CD4-positive, alpha-beta T cell treated with Interleukin-6 at 100 ng/mL for 8 hours (primary cell): ENCODE measurements at places on chromosomes 3 and 15.

DNA sequence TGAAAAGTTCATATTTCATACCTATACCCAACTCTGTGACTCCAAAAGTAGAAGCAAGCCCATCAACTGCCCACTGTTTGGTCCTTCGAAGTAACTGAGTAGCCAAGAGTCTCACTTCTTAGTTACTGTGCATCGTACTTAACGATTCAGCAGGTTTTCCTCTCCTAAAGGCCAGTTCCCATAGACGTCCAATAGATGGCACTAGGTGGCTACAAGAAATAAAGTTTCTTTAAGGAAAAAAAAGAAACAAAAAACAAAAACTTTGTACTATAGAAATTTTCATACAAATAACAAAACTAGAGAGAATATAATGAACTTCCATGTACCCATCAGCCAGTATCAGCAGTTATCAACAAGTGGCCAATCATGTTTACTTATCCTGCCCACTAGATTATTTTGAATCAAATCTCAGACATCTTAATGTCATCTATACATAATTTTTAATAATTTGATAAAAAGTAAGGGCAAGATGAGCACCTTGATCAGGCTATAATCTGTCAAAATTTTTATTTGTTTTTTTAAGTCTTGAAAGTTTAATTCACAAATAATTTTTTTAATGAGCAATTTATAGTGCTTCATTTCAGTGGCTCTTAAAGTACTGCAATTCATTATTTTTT is 63.8 kb upstream of the ACP3 start:
- no peak for DNase-seq

GRCh38 chr3:132174500-132174899 is 139.7 kb upstream of the CPNE4 start:
- DNase-seq = no peak

DNA sequence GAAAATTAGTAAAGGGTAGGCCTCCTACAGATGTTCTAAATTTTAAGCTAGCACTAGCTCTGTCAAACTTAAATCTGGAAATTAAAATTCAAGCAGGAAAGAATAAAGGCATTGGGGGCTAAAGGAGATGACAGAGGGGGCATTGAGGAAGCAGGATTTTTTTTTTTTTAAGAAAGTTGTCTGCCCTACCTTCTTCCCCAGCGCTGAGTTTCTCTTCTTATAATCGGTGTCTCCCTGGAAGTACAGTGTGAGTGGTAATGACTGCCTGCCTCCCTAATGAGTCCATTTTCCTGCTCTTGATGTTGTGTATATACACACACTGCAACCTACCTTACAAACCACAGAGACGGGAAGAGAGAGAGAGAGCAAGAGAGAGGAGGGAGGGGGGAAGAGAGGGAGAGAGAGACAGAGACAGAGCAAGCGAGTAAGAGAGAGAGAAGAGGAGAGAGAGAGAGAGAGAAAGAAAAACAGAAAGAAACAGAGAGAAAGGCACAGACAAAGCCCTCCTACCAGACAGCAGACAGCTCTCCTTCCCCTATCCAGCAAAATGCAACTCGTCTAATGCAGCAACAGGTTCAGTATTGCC is 47.0 kb downstream of the ZBTB20 start:
- peak; percentile 76 for DNase-seq

DNA sequence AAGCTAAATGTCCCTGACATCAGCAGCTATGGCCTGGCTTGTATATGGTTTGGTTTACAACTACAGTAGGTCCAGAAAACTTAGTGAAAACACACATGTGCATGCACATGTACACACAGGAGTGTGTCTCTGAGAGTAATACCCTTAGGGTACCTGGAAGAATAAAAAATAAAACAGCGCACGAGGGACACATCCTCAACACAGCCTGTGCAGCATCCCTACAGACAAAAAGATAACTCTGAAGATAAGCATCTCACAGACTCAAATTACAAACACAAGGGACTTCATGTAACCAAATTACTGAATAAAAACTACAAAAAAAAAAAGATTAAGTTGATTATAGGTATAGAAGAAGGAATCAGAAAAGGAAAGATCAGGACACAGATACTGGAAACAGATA is 108.8 kb downstream of the CTNNB1 start:
- no peak for DNase-seq

GRCh38 chr15:45812200-45812599 is 177.4 kb downstream of the SQOR start:
- no peak for DNase-seq

DNA sequence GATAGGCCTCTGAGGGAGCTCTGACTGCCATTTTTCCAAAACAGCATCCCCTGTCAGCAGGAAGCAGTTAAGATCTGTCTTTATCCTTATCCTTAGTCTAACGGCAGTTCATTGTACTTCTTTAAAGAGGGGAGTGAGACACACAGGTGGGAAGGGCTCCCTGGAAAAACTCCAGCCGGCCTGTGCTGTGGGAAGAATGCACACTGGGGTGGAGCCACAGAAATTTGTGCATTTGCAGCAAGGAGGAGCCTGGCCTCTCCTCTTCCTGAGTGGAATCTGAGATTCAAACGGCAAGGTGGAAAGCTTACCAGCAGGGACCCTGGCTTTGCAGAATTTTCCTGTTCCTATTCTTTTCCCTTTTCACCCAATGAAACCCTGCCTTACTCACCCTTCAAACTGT is 1209.4 kb downstream of the ROBO2 start:
- no peak for DNase-seq

GRCh38 chr15:86624261-86625036 is 544.8 kb downstream of the AGBL1 start:
- DNase-seq = peak; percentile 65

GRCh38 chr15:92112180-92112579 is 258.7 kb downstream of the SLCO3A1 start:
- DNase-seq = no peak

DNA sequence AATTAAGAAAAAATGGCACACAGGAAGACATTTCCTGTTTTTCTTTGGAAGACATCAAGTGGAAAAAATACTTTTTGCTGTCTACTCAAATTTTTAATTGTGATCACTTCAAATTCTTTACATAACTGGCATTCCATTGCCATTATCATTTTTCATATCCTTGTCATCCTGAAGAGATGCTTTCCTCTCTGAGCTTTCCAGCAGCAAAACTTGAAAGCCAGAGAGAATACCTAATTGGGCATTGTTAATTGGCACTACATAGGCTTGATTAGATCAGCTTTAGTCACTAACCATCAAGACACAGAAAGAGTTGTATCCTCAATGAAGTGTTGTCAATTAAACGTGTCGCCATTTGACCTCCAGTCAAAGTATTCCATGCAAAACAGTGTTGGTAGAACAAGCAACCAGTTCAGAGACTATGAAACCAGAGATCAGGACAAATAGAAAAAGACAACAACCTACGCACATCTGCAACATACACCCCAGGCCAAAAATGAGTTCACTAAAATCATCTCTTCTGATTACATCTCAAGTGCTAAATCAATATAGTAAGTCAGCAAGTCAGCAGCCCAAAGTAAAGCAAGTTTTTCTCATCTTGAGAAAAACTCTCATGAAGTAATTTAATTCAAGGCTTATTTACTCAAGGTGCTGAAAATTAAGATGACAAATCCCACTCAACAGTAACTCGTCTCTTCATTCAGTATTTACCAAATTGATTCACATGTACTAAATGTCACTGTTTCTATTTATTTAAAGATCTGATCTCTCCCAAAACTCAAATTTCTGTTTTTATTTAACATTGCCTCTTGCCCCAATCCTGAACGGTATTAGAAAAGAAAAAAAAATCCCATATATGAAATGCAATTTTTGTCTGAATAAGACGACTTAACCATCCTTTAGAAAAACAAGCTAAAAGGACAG is 123.0 kb downstream of the SUCLG2 start:
- no peak for DNase-seq

- DNase-seq = no peak
Observed at GRCh38 chr15:55859681-55860080, 116.7 kb upstream of the PRTG start.

DNA sequence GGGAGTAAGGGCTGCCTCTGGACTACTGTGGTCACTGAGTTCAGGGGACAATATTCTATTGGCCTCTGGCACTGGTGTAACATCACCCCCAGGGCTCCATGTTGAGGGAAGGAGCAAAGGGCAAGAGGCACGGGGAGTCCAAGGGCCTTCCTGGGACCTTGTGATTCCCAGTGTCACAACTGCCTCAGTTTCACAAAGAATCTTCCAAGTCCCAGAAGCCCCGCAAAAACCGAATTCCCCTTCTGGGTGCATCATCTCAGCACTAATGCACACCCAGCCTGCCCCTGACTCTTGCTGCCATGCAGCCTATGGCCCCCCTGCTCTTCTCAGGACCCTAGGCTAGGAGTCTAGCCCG is 5.5 kb downstream of the AMOTL2 start:
- no peak for DNase-seq

GRCh38 chr3:61052851-61053250 is 198.4 kb downstream of the FHIT start:
- no peak for DNase-seq

GRCh38 chr3:126346466-126346865 is 10.7 kb downstream of the KLF15 start:
- DNase-seq = no peak

- DNase-seq = no peak
Observed at GRCh38 chr3:122355612-122356011, 27.4 kb downstream of the MIX23 start.

DNA sequence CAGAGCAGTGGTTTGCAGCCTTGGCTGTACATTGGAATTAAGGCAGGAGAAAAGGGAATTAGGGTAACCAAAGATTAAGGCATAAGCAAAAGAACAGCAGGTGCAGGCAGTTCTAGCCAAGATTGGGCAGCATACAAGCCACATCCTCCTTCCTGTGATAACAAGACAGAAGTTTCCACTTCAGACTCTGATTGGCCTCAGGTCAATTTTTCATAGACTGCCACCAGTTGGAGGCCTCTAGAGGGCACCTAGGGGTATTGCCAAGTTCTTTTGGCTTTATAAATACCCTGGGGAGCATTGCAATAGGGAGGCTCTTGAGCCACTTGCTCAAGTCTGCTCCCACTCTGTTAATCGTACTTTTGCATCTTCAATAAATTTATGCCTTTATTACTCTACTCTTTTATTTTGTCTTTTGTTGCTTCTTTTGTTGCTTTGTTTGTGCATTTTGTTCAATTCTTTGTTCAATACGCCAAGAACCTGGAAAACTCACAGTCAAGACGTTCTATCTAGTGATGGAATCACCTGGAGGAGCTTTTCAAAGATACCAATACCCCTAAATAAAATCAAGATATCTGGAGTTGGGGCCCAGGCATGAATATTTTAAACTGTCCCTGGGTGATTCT is 32.2 kb upstream of the FMN1 start:
- peak; percentile 89 for DNase-seq

DNA sequence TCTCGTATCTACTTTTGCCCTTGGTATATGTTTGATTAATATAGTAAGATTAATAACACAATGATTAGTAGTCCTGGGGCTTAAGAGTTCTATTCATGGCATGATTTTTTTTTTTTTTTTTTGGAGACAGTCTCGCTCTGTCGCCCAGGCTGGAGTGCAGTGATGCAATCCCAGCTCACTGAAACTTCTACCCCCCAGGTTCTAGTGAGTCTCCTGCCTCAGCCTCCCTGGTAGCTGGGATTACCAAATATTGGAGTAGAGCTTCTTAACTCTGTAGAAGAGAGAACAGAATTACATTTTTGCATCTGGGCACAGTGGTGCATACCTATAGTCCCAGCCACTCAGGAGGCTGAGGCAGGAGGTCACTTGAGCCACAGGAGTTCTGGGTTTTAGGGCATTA is 58.9 kb downstream of the RAB7A start:
- DNase-seq = no peak

DNA sequence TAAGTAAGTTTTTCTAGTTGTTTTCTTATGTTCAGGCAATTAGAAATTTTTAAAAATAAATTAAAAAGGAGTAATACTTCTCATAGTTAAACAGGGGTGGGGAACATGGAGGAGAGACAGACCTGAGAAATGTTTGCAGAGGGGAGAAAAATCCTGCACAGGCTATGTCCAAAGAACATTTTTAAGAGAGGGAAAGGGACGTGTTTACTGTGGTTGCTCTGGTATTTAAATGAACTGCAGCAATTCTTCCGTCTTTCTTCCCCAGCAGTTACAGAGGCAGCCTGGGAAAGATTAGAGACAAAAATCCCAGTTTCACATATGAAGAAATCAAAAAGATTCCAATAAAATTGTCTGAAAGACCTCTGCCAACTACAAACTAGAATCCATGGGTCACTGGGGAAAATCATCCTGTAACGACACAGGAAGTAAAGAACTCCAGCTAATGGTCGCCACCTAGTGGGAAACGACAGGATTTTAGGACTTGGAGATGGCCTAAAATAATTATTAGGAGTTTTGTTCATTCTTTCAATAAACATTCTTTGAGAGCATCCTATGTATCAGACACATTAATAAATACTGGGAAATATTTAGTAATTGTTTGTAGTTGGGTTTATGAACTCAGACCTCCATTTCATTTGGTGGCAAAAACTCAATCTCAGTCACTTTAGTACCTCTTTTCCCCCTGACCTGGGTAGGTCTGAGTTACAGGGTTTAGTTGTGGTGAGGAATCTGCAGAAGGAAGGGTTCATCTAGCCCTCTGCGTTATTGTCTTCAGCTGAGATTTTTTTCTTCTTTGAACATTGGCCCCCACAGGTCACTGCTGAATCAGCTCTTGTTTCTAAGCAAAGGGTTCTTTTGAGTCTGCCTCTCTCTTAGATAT is 69.9 kb upstream of the GOLIM4 start:
- no peak for DNase-seq

GRCh38 chr3:16319723-16320122 is 54.7 kb downstream of the OXNAD1 start:
- no peak for DNase-seq
